ENCODE measurements at places on chromosomes 1 and 21. TPM values are rescaled to one million over a fixed set of nuclear protein-coding genes. Genes with fewer than 3 reads are reported as not detected.

DNA sequence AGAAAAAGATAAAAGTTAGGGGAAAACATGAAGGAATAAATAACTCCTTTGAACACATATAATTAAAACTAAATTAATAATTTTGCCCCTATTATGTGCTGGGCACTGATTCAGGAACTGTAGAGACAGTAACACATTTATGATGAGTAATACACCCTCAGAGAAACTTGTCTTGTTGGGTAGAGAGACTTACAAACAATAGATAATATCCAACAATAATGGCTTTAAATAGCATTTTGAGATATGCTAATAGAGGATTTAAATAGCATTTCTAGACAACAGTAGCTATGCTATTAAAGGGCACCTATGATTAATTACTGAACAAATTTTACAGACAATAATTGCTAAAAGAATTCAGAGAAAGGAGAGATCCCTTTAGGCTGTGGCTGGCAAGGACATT lies 455.5 kb downstream of the NUF2 start:
- DNase-seq = no peak

The NUCKS1 gene
- 84.5 TPM for total RNA-seq

The CELSR2 gene
- total RNA-seq = 2.2 TPM

The HAO2 gene
- not detected for total RNA-seq

DNA sequence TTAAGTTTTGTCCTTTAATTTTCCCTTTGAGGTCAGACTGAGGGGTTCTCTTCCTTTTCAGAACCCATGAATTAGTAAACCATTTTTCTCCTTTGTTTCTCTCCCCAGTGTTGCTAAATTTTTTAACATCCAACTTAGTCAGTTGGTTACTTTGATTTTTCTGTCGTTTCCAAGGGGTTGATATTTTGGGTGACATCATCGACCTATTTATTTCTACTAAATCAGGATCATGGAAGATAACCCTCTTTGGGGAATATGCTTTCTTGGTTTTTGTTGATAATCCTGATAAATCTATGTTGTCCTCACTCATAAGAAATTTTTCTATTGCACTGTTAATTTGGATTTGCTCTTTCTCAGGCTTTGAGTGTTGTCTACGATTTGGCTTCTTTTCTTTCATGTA lies 40.9 kb downstream of the LRRC53 start:
- no peak for DNase-seq

All from activated T-cell treated with anti-CD3 and anti-CD28 coated beads, Interleukin-2, amount 50 U/mL, for 4 hours (primary cell).